ENCODE measurements at places on chromosomes 13 and 19.

- DNase-seq, result no peak
Observed at GRCh38 chr19:57231686-57232085, 863 bp downstream of the AURKC start.

DNA sequence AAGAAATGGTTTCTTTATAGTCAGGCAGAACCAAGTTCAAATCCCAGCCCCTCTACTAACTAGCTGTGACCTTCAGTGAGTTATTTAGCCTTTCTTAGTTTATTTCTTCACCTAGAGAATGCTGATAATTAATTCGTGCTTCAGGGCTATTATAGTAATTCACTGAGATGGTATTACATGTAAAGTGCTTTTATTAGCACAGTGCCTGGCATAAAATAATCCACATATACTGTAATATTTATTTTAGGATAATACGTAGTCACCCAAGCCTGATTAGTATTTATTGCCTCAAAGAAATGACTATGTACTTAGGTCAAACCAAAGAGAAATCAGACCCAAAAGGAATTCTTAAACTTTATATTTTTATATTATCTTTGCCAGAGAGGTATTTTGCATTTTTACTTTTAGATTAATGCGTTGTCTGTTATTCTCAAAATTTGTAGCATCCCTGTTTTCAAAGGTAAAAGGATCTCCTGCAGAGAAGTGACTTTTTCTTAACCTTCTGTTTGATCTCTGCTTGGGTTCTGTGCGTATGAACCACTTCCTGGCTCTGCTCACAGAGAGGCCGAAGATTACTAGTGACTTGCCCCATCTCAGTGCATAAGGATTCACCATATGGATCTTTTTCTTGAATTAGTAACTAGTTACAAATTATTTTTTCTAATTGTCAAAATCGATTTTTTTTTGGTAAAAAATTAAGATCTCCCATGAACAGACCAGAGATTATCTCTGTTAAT lies 19.7 kb downstream of the UBAC2 start:
- no peak for DNase-seq

DNA sequence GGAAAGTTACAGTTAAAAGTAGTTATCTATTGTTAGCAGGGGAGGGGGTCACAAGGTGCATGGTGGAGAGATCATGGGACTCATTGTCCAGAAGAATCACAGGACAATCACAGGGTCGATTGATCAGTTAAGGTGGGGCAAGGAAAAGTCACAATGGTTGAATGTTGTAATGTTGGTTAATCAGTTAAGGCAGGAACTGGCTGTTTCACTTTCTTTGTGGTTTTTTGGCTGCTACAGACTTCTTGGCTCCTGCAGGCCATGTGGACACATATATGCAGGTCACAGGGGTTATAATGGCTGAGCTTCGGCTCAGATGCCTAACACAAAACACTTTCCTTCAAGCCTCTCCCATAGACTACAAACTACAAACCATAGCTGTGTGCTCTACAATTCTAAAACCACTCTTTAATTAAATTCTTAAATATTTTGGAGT lies 6.9 kb upstream of the ZNF431 start:
- DNase-seq, result no peak

DNA sequence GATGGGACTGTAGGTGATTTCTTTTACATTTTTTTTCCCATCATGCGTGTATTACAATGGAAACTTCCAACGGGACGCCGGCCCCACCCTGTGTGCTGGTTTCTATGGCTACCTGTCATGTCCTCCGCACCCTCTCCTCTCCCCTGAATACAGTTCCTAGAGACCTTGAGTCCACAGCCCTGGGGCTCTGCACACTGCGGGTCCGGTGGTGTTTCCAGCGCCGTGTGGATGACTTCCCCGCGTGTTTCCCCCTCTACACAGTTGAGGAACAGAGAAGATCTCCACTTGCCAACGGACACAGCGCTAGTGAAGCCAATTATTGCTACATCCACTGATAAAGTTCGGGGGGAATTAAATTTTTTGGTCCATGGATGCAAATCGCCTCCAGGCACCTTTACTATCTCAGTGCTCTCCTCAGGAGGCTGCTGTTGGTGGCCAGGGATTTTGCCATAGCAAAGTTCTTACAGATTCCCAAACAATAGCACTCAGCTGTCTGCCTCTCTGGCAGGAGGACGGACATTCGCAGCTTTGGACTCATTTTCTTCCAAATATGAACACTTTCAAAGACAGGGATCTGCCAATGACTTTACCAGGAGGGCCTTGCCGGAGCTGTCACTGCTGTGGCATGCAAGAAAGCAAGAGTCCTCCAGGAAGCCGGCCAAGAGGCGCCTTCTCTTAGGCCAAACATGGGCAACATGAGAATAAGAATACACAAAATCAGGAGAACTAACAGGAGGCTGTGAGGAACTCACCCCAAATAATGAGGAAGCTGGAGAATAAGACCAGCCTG lies 39.3 kb upstream of the GAS6 start:
- no peak for DNase-seq

DNA sequence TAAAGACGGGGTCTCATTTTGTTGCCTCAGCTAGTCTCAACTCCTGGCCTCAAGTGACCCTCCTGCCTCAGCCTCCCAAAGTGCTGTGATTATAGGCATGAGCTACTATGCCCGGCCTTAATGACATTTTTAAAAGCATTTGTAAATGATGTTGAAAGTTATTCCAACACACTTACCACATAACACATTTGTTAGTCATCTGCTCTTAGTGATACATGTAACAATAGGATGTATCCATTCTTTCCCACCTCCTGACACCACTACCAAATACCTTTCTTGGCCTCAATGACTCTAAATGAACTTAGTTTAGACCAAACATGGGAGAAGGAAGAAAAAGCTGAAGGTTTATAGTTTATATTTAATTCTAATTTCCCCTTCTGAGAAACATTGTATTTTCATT lies 59.8 kb upstream of the MEDAG start:
- DNase-seq, result no peak

GRCh38 chr13:94706101-94706842 lies 6.1 kb downstream of the SOX21 start:
- no peak for DNase-seq

- DNase-seq, result peak; percentile 27
Observed at GRCh38 chr19:46637224-46637623, 1.2 kb upstream of the GNG8 start.

DNA sequence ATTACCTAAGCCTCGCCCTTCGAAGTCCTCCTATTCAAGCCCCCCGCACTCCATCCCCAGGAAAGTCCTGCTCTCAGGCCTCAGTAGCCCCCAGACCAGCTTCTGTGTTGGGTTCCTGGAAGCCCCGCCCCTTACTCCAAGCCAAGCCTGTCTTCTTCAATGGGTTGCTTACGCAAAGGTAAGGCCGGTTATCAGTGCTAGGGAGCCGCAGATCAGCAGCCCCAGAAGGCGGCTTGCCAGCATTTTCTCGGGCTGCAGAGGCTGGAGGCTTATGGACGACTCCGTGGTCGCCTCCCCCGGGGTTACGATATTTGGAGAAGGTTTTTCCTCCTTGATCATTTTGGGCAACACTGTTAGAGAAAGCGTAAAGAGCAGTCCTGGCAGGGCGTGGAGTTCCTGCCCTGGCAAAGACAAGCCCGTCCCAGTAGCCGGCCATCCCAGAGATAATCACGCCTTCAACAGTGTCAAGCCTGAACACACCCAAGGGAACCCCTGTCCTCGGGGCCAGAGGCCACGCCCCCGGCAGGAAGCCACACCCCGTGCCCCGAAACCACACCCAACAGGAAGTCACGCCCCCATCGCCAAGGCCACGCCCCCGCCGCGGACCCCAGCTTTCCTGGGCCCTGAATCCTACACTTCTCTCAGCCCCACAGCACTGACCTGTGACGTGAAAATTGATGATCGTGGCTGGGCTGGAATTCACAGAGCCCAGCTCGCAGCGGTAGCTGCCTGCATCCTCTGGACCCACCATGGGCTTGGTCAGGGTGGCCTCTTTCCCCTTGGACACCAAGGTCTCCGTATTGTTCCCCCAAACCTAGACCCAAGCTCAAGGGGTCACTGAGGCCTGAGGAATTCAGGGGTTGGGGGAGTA lies 954 bp upstream of the RASIP1 start:
- no peak for DNase-seq

- no peak for DNase-seq
Observed at GRCh38 chr19:17737690-17738153, 13.6 kb upstream of the FCHO1 start.

GRCh38 chr19:33621065-33621785 lies 528 bp upstream of the CHST8 start:
- no peak for DNase-seq

DNA sequence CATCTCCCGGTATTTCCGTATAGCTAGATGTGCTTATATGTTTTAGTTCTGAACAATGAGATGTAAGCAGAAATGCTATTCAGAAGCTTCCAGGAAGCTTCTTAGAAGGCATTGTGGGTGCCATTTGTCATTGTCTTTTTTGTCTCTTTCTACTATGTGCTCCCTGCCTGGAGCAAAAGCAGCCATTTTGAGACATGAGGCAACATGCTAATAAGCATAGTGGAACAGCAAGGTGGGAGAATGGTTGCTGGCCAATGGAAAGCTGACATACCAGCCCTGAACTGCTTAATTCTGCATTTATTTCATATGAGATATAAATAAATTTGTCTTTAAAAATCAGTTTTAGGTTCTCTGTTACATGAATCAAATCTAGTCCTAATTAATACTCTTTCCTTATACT lies 299.7 kb downstream of the LMO7 start:
- DNase-seq, result no peak

GRCh38 chr13:57946361-57946760 lies 314.8 kb downstream of the PCDH17 start:
- DNase-seq, result no peak

GRCh38 chr19:21314676-21315075 lies 14.5 kb downstream of the ZNF708 start:
- DNase-seq, result no peak

DNA sequence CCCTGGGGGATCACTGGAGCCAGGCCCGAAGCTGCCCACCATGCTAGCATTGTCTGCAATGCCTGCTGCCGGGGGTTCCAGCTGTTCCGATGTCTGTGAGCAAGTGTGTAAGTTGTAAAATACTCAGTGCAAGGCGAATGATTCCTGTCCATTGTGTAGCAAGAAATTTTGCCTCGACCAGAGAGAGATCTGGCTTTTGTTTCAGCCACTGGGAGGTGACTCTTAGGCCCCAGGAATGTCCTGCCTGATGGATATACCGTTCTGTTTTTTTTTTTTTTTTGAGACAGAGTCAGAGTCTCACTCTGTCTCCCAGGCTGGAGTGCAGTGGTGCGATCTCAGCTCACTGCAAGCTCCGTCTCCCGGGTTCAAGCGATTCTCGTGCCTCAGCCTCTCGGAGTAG lies 7.3 kb upstream of the GADD45B start:
- no peak for DNase-seq
